GM23338 (cell line): ENCODE measurements at places on chromosomes 4 and X.
A peak's percentile ranks its signal among the peaks of the same experiment; 100 is the strongest.

GRCh38 chr4:80043541-80043940 lies 29.5 kb downstream of the ANTXR2 start:
- DNase-seq, result no peak

DNA sequence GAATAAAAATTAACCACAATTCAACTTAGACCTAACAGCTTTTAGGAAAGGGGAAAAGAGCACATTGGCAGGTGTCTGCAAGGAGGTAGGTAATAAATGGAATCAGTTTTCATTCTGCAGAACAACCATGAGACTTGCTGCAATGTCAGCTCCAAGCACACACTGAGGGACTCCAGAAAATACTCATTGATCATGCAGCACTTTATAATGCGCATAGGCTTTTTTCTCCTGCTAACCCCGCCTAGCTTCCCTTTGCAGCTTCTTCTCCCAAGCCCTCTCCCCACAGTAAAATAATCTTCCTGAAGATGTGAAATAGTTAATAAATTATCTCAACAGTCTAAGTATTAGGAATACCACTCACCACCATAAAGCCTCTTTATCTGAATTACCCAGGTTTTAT lies 36.9 kb downstream of the ANKRD17 start:
- DNase-seq, result peak; percentile 51

GRCh38 chrX:134735015-134735414 lies 76.7 kb upstream of the PLAC1 start:
- no peak for DNase-seq

DNA sequence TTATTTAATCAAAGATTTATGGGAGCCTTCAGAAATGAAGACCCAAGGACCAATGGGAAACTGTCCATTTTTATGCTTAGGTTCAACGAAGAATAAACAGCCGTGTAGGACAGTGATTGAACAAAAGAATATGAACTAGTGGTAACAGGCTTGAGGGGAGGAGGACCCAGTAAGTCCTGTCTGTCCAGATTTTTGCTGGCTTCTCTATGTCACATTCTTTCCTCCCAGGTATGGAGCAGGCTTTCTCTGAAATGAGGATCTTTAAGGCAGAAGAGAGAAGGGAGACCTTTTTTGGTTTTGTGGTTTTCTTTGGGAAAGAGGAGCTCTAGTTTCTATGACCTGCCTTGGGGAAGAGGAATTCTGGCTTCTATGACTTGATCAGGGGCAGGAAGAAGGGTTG lies 74.1 kb downstream of the BANK1 start:
- no peak for DNase-seq

- no peak for DNase-seq
Measured at GRCh38 chrX:44470816-44471215, 71.8 kb downstream of the FUNDC1 start.

DNA sequence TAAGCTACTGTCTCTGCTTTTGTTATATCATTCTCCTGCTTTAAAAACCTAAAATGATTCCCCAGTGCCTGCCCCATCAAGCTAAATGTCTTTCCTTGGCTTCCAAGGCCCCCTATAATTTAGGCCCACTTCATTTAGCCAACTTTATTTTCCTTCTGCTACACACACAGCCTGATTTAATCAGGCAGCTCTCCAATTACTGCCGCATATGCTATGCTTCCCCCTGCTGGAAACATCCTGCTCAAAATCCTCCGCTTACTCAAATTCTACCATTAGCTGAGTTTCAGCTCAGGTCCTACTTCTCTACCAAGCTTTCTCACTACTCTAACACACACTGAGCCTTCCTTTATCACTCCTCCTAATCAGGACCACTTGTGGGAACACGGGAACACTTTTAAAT lies 17.0 kb downstream of the LAMP2 start:
- peak; percentile 46 for DNase-seq

- DNase-seq, result peak; percentile 39
Measured at GRCh38 chrX:53000447-53001135, 42.3 kb upstream of the FAM156A start.

DNA sequence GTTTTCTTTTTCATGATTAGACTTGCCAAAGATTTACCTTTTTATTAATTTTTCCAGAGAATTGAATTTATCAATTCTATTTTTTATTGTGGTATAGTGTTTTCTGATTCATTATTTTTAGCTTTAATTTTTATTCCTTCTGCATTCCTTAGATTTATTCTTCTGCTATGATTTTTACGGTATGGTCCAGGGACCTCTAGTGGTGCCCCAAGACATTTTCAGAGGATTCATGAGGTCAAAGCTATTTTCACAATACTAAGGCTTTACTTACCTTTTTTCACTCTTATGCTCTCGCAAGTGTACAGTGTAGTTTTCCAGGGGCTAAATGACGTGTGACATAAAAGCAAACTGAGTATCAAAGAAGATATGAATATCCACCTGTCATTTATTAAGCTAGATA lies 8.0 kb downstream of the RADX start:
- peak; percentile 2 for DNase-seq

GRCh38 chr4:186166852-186167512 lies 24.4 kb upstream of the CYP4V2 start:
- peak; percentile 0 for DNase-seq

DNA sequence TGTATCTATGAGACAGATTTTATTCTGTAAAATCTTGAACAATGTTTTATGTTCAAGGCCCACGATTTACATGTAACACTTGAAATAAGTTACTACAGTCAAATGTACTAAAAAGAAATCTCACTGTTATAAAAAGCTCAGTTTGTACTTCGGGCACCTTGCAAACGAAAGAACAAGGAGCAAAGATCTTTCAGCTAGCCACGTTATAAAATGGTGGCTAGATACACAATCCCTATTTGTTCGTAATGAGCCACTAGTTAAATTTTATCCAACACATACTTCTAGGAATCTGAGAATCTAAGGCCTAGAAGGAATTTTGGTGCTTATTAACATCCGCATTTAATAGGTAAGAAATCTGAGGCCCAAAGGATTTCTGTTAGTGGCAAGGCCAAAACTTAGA lies 2.5 kb downstream of the ARHGEF9 start:
- no peak for DNase-seq

DNA sequence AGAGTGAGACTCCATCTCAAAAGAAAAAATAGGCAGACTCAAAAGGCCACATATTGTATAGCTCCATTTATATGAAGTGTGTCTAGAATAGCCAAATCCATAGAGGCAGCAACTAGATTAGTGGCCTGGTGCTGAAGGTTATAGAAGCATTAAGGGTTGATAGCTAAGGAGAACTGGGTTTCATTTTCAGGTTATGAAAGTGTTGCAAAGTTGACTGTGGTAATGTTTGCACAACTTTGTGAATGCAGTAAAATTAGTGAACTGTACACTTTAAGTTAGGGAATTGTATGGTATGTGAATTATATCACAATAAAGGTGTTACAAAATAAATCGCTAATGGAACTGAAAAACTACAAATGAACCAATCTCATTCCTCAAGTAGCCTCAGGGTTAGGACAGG lies 28.3 kb downstream of the TXLNG start:
- DNase-seq, result no peak

- no peak for DNase-seq
Measured at GRCh38 chr4:126727461-126727860, 905.3 kb upstream of the INTU start.

DNA sequence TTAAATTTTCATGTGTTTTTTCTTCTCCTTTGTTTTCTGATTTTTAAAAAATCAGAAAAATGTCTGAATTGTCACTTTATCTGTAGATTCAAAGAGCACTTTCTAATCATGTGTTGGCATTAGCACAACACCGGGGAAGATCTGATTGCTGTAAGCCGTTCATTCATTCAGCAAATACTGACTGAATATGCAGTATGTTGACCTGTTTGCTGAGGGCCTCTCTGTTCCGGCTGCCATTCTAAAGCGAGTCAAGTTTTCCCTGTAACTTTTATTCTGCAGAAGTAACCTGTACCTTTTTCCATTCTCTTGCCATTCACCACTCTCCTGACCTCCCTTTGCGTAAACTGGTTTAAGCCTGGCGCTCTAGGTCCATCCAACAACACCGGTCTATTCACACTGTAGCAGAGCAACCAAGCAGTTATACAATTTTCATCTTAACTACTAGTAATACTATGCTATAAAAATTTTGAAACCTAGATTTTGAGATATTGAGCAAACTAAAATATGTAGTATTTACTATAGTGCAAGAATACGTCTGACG lies 6.7 kb downstream of the SORBS2 start:
- no peak for DNase-seq

- no peak for DNase-seq
Measured at GRCh38 chr4:101670370-101670769, 120.2 kb upstream of the BANK1 start.

DNA sequence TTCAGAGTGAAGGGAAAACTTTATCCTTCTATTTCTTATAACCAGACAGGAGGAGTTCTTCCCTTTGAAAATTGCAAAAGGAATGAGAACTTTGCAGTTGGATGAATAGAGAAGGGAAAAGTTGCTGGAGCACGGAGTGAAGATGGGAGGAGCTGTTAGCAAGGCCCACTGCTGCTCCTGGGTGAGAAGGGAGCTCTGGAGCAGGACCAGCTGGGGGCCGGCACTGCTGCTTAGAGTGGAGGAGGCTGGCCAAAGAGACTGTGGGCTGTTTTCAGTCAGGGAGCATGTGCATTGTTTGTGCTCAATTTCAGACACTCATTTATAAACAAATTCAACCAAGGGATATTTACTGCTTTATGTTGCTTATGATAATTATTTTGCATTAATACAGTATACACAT lies 164.2 kb downstream of the STIM2 start:
- DNase-seq, result no peak

GRCh38 chr4:130632731-130633604 lies 1537.0 kb downstream of the C4orf33 start:
- DNase-seq, result peak; percentile 2

DNA sequence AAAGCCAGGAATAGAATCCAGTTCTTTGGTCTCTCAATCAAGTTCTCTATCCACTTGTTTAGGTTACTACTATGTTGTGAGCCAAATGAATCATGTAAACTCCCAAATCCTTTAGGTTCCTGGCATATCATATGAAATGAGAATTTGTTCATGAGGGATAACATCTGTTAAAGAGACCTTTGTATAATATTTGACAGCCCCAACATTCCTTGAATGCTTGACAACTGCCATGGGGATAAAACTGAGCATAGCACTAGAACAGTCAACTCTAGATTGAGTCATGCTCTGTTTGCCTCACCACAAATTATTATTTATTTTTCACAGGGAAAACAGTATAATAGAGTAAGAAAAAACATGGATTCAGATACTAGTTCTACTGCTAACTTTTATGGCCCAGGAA lies 93.3 kb downstream of the NAA11 start:
- no peak for DNase-seq

DNA sequence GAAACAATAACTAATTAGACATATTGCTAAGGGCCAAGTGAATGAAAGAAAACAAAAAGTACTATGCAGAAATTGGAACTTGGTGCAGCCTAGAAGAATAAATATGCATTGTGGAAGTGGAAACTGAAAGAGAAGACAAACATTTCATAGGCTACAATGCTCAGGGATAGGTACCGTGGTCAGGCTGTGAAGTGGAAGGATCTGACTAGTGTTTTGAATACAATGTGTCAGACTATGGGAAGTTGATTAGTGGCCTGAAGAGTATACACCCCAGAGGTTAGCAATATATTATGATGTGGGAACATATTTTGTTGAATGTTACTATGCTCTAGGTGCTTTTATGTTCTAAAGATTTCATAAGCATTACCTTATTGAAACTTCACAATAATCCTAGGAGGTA lies 36.8 kb downstream of the GPRIN3 start:
- no peak for DNase-seq

- no peak for DNase-seq
Measured at GRCh38 chrX:9164533-9165426, 130.9 kb upstream of the FAM9B start.

- DNase-seq, result no peak
Measured at GRCh38 chr4:142595222-142595871, 250.8 kb downstream of the INPP4B start.

GRCh38 chrX:116384406-116384954 lies 51.9 kb upstream of the SLC6A14 start:
- no peak for DNase-seq

- DNase-seq, result no peak
Measured at GRCh38 chr4:48913346-48913745, 6.8 kb upstream of the OCIAD2 start.

DNA sequence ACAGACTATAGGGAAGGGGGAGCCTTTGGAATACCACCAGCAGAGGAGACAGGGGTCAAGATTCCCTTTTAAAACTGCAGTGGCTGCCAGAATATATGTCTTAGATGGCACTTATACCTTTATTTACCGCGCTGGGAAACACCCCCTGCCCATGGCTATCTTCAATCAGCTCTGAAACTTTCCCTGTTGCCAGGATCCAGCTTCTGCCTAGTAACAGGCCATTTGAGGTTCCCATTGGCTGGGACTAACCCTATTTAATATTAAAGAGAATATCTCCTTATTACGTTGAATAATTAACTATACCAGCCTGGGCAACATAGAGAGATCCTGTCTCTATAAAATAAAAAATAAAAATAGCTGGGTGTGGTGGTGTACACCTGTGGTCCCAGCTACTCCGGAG lies 23.8 kb downstream of the SOWAHB start:
- DNase-seq, result peak; percentile 53

- no peak for DNase-seq
Measured at GRCh38 chr4:6855692-6856297, 53.8 kb upstream of the TBC1D14 start.

DNA sequence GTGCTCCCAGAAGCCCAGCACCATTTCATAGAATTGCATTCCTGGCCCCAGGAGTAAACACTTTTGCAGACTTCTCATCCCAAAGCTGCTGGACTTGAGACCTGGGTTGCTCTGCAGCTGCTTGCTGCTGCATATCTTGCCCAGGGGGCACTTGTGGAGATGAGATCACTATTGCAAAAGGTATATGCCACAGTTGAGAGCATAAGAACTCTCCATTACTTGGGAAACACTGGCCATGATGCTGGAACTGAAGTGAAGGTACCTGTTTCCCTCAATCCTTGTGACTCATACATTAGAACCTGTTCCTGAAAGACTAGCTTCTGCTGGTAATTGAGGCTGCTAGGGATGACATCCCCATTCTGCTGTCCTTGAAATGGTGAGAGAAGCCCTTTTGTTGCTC lies 43.1 kb upstream of the WDR1 start:
- DNase-seq, result no peak

GRCh38 chr4:45033676-45034419 lies 307.5 kb upstream of the GNPDA2 start:
- DNase-seq, result no peak

GRCh38 chr4:170465429-170465828 lies 375.7 kb upstream of the AADAT start:
- peak; percentile 10 for DNase-seq

- no peak for DNase-seq
Measured at GRCh38 chr4:108345862-108346817, 177.4 kb upstream of the LEF1 start.

- peak; percentile 55 for DNase-seq
Measured at GRCh38 chr4:39970671-39971640, 6.8 kb downstream of the PDS5A start.

GRCh38 chr4:101253121-101253520 lies 94.2 kb downstream of the PPP3CA start:
- no peak for DNase-seq

- no peak for DNase-seq
Measured at GRCh38 chr4:121534187-121534586, 153.4 kb upstream of the QRFPR start.

- DNase-seq, result no peak
Measured at GRCh38 chr4:10732914-10733415, 48.4 kb upstream of the CLNK start.
